ENCODE measurements at places on chromosomes 16 and 17.

DNA sequence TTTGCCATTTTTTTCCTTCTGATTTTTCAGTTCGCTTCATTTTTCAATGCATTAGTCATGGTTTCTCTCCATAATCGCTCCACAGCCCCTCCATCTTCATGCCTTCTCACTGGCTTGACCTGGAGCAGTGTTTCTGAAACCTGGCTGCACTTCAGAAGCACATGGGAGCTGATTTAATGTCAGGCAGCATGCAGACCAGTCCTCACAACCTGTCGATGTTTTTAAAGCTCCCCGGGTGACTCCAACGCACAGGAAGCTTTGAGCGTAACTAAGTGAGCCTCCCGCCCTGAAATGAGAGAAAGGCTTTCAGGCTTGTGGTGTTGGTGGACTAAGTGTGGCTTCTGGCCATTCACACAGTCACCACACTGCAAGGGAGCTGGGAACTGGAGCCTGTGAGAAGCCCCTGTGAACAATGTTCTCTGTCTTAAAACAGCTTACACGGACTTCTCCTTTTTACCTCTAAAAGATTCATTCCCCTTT lies 16.8 kb upstream of the DRG2 start:
- DNase-seq, result no peak

DNA sequence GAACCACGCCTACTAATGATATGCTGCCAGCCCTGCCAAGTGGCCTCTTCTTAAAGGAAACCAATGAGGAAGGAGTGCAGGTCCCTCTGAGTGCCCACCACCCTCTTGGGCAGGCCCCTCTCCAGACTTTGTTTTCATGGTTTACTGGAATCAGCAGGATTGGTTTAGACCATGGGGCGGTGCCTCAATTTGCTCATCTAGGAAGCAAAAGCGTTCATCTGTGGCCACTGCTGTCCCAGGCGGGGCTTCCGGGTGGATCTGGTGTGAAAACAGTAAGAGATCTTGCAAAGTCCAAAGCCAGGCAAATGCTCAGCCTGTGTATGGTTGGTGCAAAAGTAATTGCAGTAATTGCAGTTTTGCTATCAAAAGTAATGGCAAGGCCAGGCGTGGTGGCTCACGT lies 71.3 kb downstream of the AMFR start:
- no peak for DNase-seq

DNA sequence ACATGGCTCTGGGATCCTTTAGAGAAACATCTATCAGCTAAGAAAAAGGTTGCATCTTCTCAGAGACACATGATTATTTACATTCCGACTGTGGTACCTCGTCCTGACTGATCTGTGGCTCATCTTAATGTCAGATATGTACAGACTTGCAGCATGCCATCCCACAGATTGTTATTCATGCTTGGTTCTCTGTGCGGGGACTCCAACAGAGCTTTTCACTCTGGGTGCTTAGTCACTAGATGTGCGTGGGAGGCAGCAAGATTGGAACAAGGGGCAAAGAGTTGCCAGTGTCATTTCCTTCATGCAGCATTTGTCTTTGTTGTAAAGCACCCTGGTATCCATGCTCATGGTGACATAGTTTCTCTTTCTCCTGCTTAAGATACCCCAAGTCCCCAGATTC lies 179.1 kb upstream of the CACNG5 start:
- DNase-seq, result no peak

- DNase-seq, result no peak
Measured at GRCh38 chr16:26058326-26058725, 366.6 kb downstream of the HS3ST4 start.

DNA sequence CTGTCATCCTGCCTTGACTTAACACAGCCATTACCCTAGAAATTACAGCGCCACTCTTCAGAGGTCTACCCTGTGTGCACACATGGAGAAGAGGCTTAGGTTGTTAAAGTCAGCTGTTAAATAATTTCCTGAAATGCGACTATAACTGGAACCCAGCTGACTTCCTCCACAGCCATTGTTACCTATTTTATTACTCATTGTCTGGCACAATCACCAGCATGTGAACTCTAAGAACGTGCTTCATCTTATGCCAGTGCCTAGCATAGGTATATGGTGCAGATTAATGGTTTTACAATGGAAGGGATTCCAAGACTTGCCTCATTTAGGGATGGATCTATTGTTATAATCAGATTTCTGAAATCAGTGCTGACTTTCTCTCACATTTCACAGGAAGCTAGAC lies 11.9 kb downstream of the RDM1 start:
- DNase-seq, result no peak

DNA sequence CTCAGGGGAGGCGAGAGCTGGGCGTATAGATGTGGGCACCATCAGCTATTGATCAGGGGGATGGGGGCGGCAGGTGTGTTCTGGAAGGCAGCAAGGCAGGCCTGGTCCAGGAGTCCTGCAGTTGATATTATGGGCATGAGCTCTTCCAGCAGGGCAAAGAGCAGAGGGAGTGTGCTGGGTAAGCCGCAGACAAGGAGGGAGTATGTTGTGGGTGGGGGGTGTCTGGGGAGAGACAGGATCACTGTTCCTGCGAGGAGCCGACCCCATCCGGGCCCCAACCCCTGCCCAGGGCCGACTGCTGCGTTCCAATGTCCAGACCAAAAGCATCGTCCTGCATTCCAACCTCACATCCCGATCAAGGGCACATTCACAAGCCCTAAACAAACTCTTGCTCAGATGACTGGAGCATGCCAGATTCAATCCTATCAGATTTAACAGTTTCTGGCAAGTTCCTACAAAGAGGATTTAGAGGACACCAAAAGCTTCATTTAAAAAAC lies 9.2 kb downstream of the MXRA7 start:
- DNase-seq, result no peak

DNA sequence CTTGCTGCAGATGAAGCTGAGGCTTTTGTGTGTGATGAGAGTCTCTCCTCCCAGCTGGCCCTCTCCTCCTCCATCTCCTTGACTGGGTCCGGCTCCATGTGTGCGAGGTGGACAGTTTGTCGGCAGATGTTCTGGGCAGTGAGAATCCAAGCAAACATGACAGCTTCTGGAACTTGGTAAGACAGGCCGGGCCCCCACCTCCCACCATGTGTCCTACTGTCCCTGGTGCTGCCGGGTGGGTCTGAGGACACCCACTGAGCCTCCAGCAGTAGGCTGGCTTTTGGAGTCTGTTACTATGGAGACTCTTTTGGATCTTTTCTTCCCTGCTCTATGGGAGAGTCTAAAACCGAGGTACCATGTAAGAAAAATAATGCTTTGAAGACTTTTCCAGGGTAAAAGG lies 12.7 kb downstream of the NUP85 start:
- DNase-seq, result no peak

GRCh38 chr17:74474043-74474792 lies 7.8 kb downstream of the CD300A start:
- DNase-seq, result no peak

Measured in NCI-H1417 treated with DMSO at 0.1 percent for 48 hours (cell line).